ENCODE measurements at places on chromosomes 12 and 14. TPM values are rescaled to one million over a fixed set of nuclear protein-coding genes. Genes with fewer than 3 reads are reported as not detected.

The ZNF705A gene
- not detected for total RNA-seq

The GPR137C gene
- 0.79 TPM for total RNA-seq

The PZP gene
- total RNA-seq, result not detected

The DIO3 gene
- 0.35 TPM for total RNA-seq

The PTHLH gene
- total RNA-seq, result not detected

The SOAT2 gene
- total RNA-seq, result not detected

The UBR7 gene
- 22.4 TPM for total RNA-seq

The C1S gene
- 35.8 TPM for total RNA-seq

The REP15 gene
- 33.4 TPM for total RNA-seq

The PLCZ1 gene
- total RNA-seq, result not detected

The LMBR1L gene
- total RNA-seq, result 38.2 TPM

The ADAM20 gene
- 0.35 TPM for total RNA-seq

The AMN gene
- total RNA-seq, result 186 TPM

The TAS2R42 gene
- not detected for total RNA-seq

The DHRS7 gene
- total RNA-seq, result 87.1 TPM

The SMIM41 gene
- 0.30 TPM for total RNA-seq

The STON2 gene
- 15.1 TPM for total RNA-seq

The MIS18BP1 gene
- 30.0 TPM for total RNA-seq

The ASCL1 gene
- 0.17 TPM for total RNA-seq

The DGKA gene
- 91.2 TPM for total RNA-seq

The ADGRD1 gene
- 3.5 TPM for total RNA-seq

The OR10AD1 gene
- total RNA-seq, result not detected

The DLK1 gene
- not detected for total RNA-seq

The KRT85 gene
- not detected for total RNA-seq

The C12orf42 gene
- total RNA-seq, result not detected

The C12orf54 gene
- total RNA-seq, result not detected

The PCK2 gene
- total RNA-seq, result 133 TPM

The INHBE gene
- 0.22 TPM for total RNA-seq

The DEPDC4 gene
- total RNA-seq, result 2.9 TPM

The RNASE7 gene
- total RNA-seq, result 0.16 TPM

The PRIMA1 gene
- total RNA-seq, result 4.4 TPM

The POTEG gene
- not detected for total RNA-seq

The CCDC198 gene
- total RNA-seq, result not detected

The GDF11 gene
- 3.2 TPM for total RNA-seq

The MARK3 gene
- total RNA-seq, result 63.6 TPM

The PACS2 gene
- total RNA-seq, result 82.5 TPM

The HCAR3 gene
- total RNA-seq, result 0.12 TPM

The MANSC4 gene
- total RNA-seq, result not detected

The RFX4 gene
- total RNA-seq, result not detected

The ANG gene
- total RNA-seq, result 73.6 TPM

The CLEC4C gene
- not detected for total RNA-seq

The OAS1 gene
- total RNA-seq, result 110 TPM

The MIP gene
- not detected for total RNA-seq

The PIWIL1 gene
- not detected for total RNA-seq

The GDF3 gene
- not detected for total RNA-seq
